ENCODE measurements at places on chromosomes 12 and 14. TPM values are rescaled to one million over a fixed set of nuclear protein-coding genes. Genes with fewer than 3 reads are reported as not detected.

The KLHL33 gene
- not detected for total RNA-seq

The OVCH1 gene
- 0.05 TPM for total RNA-seq

The MYO1H gene
- total RNA-seq = not detected

The TMEM52B gene
- not detected for total RNA-seq

The OTX2 gene
- total RNA-seq = not detected

The AICDA gene
- total RNA-seq = not detected

The CFAP251 gene
- 6.2 TPM for total RNA-seq

The CD69 gene
- 0.84 TPM for total RNA-seq

The GPR137C gene
- total RNA-seq = 0.19 TPM

The SLC5A8 gene
- total RNA-seq = not detected

GRCh38 chr12:54136844-54137580, 51.8 kb downstream of the SMUG1 start:
- no peak for DNase-seq

DNA sequence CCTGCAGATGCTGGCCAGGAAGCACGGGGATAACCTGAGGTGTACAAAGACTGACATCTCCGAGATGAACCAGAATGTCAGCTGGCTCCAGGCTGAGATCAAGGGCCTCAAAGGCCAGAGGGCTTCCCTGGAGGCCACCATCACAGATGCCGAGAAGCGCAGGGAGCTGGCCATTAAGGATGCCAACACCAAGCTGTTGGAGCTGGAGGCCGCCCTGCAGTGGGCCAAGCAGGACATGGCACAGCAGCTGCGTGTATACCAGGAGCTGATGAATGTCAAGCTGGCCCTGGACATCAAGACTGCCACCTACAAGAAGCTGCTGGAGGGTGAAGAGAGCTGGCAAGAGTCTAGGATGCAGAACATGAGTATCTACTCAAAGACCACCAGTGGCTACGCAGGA, 380.0 kb upstream of the USP15 start:
- DNase-seq = no peak

DNA sequence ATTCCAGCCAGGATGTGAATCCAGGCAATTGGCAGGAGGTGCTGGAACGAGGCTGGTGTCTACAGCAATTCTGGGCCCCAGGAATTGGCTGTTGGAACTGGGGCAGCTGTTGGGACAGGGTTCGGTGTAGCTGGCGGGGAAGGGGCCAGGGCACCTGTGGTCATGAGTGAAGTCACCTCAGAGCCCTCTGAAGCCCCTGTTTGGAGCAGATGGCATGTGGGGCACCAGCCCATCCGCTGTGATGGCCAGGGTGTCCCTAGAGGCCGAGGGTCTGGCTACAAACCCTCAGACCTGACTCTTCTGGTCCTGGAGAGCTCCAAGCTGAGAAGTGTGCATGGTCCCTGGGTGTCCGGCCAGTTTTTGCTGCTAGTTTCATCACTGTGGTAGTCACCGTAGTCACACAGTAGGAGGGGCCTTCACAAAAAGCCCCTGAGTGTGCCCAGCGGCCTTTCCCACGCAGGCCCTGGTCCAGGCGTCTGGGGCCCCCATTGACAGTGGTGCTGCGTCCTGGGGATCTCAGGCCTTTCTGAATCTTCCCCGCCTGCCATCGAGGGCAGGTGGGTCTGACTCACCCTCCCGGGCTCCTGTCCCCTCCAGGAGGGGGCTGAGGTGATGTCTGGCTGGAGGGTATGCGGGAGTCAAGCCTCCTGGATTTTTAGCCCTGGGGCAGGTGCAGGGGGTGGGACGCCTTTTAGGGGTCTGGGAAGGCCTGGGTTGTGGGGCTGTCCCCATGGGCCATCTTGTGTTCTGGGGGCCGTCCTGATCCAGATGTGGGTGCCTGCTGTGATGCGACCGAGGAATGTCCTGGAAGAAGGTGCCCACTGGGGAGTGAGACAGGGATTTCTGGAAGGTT, 368.0 kb downstream of the TMEM121 start:
- peak; percentile 11 for DNase-seq

- DNase-seq = no peak
Measured at GRCh38 chr12:62264706-62265105, 4.5 kb downstream of the USP15 start.

DNA sequence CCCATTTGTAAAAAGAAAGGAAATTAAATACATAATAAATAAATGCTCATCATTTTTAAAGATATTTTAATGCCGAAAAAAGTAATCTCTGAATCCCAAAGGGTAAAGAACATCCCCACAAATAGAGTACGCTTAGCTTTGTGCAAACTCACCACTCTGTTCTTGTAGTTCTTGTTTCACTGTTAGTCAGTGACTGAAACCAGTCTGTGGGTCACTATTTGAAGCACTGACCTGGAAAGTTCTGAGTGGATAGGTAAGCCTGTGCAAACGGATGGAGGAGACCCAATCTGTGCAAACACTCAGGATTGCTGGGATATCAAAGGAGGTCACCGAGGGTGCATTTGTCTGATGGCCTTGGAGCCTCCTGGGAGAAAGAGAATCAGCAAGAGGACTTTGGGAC, 68.1 kb upstream of the TSPAN11 start:
- no peak for DNase-seq

GRCh38 chr14:100691395-100692056, 35.2 kb upstream of the DLK1 start:
- no peak for DNase-seq

- DNase-seq = no peak
Measured at GRCh38 chr12:104909761-104910160, 48.3 kb downstream of the SLC41A2 start.

- DNase-seq = no peak
Measured at GRCh38 chr14:89728964-89729363, 225.6 kb downstream of the EFCAB11 start.

DNA sequence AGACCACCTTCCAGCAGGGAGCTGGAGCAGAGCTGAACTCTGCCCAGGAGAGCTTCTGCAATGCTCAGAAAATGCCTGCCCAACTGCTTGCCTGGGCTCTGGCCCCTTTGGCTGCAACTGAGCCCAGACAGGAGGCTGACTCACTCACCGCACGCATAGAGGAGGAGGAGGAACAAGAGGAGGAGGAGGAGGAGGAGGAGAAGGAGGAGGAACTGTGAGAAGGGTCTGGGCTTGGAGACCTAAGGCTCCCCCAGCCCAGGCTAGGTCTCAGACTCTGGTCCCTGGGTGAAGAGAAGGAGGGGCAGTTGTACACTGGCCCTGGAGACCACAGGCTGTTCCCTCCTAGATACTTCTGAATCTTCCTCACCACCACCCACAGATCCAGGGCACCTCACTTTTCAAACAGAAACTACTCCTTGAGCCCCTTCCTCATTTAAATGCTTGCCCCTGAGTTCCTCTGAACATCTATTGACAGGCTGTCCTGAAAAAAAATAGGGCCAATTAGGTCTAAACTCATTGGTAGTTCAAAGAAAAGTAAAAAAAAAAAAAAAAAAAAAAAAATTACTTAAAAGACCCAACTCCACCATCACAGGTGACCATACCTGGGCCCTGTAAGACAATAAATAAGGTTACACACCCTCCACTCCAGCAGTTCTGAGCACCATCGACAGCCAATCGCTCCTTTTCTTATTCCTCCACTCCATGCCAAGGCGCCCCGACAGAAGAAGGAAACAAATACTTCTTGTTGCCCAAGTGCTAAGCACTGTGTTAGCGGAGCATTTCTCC, 674 bp downstream of the VDR start:
- no peak for DNase-seq

- DNase-seq = no peak
Measured at GRCh38 chr12:71536939-71537622, 97.5 kb downstream of the LGR5 start.

DNA sequence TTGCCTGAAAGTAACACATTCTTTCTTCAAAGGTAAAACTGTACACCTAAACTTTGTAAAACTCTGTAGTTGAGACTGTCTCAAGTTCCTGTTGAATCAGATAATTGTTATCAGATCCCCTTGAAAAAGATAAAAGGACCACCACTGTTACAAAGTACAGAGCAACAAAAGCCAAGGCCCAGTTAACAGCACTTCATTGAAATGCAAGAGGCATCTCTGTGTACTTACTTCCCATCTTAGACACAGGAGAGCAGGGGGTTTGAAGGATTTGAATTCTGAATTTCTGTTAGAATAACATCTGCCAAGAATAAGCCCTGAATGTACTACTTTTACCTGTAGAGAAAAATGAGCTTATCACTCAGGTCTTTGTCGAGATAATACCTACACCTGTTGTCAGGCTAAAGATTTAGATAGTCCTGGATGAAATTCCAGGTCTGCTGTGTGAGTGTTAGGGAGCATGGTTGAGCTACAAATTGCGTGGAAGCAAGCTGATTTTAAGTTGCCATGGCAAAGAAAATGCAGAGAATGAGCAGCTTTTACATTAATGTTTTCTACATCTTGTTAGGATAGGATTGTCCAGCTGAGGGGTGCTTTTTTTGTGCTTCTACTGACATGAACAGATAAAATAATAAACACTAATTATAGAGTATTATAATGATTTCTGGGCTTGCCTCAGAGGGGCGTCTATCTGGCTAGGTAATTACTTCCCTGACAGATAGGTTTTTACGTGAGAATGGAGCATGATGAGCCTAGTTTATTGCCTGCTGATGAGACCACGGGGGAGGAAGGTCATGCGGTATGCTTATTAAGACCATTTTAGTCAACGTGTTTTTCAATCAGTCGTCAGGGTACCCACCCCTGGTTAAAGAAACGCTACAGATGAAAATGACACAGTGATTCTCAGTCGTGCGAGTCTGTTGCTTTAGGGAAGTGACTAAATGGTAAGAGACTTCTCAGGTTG, 309.2 kb downstream of the PAWR start:
- no peak for DNase-seq

All from right lobe of liver (tissue), 6 donors.